ENCODE measurements at places on chromosomes 11 and 22.

- no peak for DNase-seq
Observed at GRCh38 chr11:61630089-61630488, 49.2 kb upstream of the SYT7 start.

- DNase-seq: no peak
Observed at GRCh38 chr11:64876835-64877341, 1.5 kb downstream of the EHD1 start.

GRCh38 chr11:130585545-130585944, 137.1 kb downstream of the ADAMTS15 start:
- DNase-seq: no peak

DNA sequence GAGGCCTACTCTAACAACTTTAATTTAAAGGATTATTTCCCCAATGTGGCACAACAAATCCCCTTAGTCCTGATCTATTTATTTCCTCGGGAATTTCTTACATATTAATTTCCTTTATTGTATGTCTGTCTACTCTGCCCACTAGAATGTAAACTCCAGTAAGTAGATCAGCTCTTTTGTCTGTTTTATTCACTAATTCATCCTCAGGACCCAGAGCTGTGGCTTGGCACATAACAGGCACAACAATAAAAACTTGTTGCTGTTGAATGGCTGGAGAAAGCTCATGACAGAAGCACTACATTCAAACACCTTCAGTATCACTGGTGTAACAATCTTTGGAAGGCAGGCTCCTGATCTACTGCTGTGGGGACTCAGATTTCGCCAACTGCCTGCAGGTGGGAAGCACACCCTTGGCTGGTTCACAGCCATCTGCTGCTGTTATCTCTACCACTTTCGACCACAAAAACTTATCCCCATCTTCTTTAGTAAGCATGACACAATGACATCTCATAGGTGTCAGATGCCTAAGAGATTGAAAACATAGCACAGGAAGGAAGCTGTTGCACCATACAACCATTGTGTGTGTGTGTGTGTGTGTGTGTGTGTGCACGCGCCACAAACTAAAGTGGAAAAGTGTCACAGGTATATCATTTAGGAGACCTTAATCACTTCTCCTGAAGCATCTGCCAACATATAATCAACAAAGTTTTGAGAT, 11.9 kb downstream of the HIRA start:
- DNase-seq: no peak

- no peak for DNase-seq
Observed at GRCh38 chr22:17471886-17472535, 91.3 kb upstream of the SLC25A18 start.

DNA sequence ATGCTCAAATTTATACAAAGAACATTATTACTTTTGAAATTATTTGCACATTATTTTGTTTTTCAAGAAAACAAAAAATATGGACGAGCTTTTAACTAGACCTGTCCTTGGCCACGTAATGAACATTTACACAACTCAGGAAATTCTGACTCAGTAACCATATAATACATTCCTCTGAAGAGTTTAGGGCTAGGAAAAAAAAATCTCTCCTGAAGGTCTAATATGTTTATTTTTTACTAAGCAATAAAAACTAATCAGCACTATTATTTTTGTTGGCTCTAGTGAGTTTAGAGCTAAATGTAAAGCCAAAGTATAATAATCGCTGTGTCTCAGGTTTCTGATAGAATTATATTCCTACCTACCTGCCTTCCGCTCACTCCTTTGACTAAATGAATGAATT, 187.5 kb downstream of the SWAP70 start:
- no peak for DNase-seq

GRCh38 chr11:30730011-30730410, 143.9 kb upstream of the MPPED2 start:
- DNase-seq: no peak

- no peak for DNase-seq
Observed at GRCh38 chr11:95548416-95548815, 241.2 kb downstream of the FAM76B start.

- DNase-seq: no peak
Observed at GRCh38 chr22:46214616-46215015, 35.5 kb downstream of the CDPF1 start.

DNA sequence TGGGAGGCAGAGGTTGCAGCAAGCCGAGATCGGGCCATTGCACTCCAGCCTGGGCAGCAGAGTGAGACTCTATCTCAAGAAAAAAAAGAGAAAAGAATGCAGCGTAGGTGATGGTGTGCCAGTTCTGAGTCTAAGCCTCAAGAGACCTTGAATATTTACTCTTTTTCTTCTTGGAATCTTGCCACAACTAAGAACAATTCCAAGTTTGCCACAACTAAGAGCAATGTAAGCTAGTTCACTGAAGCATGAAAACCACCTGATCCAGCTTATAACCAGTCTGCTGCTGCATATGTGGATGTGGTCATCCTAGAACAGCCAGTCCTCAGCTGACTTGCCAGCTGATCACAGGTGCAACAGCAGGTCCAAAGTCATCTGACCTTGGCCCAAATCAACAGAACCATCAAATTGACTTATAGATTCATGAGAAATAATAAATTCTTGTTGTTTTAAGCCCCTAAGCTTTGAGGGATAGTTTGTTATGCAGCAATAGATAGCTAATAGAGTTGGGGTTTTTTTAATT, 25.4 kb upstream of the SEZ6L start:
- DNase-seq: no peak

DNA sequence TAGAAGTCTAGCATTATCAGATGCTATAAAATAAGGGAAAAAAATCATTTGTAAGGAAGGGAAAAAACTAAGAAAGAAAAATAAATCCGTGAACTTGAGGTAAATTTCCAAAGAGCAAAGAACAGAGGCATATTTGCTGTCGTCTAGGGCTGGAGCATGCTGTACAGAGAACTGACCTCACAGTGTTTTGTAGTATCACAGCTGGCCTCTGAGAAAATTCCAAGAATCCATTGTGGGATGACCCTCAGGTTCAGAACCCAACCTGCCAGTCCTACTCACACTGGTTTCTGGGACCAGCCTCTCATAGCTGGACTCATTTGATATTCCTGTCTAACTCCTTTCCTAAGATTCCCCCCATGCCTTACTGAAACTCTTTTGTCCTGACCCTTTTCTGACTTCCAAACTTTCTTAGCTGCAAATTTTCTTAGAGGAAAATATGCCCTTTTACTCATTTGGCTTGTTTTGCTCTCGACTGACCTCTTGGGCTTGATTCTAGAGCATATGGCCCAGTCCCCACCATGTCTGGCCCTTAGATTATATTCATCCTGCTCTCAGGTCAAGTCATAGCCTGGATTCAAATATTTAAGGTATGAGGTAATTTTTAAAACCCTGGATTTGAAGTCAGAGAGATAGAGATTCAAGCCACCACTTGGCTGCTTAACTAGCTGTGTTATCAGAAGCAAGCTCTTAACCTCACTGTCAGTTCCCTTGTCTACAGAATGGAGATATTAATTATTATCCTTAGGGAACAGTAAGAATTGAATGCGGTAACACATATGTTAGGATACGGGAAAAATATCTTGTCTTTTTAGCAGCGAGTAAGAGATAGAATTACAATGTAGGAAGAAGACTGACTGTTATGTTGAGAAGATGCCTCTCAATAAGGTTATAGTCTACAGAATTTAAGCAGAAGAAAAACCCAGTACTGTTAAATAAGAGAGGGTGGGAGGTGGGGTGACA, 89.7 kb upstream of the KCNA4 start:
- no peak for DNase-seq

DNA sequence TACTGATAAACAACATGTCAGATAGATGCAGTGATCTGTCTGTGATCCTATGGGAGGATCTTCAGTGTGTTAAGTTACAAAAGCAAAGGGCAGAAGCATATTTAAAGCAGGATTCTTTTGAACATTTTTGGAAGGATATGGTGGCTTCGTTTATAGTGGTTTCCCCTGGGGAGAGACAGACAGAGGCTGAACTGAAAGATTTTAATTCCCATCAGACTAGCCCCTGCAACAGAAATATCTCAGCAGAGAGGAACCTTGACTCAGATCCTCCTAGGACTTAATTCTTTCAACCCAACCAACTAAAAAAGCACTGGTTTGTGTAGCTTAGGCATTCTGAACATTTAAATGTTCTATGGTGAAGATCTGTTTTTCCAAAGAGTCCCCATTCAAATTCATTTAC, 5.7 kb downstream of the CLTCL1 start:
- DNase-seq: no peak

- DNase-seq: no peak
Observed at GRCh38 chr11:61613051-61613450, 32.2 kb upstream of the SYT7 start.

GRCh38 chr22:31075961-31076360, 5.2 kb upstream of the SMTN start:
- no peak for DNase-seq

GRCh38 chr11:65871811-65872548, 620 bp downstream of the EFEMP2 start:
- no peak for DNase-seq

DNA sequence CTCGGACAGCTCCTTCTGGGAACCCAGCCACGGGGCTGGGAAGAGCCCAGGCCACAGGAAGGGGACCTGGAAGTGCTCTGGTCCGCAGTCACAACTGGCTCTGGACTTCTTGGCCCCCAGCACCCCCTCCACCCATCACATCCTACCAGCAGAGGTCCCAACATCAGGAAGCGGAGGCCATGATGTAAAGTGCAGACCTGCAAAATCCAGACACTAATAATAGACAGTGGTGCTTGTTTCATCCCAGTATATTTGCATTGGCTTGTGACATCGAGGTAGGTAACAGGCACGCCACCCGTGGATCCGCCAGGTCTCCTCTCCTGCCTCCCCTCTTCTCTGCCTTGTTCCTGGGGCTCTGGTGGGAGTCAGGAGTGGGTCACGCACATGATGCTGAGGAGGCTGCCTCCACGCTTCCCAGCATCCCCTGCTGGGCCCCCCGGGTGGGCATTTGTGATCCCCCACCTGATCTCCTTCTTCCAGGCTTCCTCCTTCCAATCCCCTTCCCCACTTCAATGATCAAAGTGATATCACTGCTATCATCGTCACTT, 1454.0 kb downstream of the BRD1 start:
- DNase-seq: no peak

DNA sequence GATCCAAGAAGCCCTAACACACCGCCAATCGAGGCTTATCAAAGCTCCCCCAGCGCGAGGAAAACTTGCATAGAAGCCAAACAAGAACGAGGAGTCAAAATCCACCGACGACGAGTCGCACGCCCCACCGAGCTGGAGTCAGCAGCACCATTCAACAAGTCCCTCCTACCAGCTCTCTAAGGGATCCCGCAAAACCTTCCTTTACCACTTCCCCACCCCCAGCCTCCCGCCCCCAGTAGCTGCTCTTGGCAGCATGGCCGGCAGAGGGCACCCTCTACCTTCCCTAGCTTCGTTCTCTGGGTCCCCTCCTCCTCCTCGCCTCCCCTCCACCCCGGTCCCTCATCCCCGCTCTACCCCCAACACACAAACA, 1.4 kb downstream of the BDNF start:
- peak; percentile 32 for DNase-seq

DNA sequence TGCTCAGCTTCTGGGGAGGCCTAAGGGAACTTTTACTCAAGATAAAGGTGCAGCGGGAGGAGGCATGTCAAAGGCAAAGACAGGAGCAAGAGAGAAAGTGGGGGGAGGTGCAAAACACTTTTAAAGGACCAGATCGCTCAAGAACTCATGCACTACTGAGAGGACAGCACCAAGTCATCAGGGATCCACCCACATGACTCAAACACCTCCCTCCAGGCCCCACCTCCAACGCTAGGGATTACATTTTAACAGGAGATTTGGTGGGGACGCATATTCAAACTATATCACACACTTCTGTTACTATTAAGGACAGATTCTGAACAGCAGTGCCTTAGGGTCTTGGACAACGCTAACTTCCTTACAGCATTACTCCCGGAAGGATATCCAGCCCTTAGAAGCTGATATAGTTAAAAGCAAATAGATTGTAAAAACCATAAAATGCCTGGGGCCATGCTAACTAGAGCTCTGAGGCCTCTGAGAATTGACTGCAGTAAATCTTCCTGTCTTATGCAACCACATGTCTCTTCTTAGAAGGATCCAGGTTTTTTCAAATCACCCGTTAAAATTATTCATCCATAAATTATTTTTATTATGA, 16.7 kb upstream of the ZC3H12C start:
- no peak for DNase-seq

- no peak for DNase-seq
Observed at GRCh38 chr11:90822996-90823395, 600.1 kb upstream of the CHORDC1 start.

DNA sequence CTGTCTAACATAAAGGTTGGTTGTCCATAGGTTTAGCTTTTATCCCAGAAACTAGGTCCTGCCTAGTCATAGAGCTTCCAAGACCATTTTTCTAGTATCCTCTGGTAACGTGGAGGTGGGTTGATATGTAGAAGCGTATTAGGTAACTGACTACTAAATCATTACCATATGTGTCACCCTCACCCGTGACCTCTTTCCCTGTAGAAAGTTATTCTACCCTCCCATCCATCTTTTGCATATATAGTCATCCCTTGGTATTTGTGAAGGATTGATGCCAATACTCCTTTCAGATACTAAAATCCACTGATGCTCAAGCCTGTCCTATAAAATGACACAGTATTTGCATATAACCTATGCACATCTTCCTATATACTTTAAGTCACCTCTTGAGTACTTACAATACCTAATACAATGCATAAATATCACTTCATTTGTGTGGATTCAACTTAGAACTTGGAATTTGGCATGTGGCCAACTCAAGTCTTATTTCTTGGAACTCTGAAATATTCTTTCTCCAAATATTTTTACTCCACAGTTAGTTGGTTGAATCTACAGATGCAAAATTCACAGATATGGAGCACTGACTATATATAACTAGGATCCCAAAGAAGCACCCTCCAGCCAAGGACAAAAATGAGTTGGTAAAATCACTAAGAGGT, 497.0 kb upstream of the TENM4 start:
- no peak for DNase-seq

DNA sequence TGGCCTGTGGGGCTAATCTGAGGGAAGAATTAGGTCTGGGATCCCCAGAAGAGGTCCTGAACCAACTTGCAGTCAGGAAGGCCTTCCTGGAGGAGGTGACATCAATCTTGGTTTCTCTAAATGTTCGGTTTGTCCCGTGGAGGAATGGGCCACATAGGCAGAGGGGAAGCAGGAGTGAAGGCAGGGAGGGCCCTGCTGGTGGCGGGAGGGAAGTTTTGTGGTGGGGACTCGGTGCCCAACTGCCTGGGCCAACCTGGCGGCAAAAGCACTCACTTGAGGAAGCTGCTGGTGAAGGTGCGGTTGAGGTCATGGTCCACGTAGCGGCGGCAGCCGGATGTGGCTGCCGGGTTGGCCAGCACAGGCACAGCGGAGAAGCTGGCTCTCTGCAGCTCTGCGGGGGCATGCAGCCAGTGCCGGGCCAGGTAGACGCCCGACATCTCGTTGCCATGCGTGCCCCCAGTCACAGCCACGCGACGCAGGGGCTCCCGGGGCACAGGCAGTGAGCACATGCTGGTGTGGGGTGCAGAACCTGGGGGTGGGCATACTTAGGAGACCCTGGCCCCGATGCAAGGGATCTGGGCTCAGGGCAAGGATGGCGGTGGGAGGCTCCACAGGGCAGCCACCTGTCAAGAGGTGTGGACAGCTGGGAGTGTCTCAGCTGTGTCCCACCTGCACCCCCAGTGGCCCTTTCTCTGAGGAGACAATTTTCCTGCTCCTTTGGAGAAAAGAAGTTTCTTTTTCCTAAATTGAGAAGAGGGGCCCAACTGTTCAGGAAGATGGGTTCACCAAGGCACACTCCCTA, 3.8 kb downstream of the ACY3 start:
- DNase-seq: no peak

GRCh38 chr11:115333949-115334348, 170.3 kb downstream of the CADM1 start:
- no peak for DNase-seq

- no peak for DNase-seq
Observed at GRCh38 chr11:130212431-130212961, 52.9 kb downstream of the ST14 start.
